ENCODE measurements at places on chromosomes 1 and 21. TPM values are rescaled to one million over a fixed set of nuclear protein-coding genes. Genes with fewer than 3 reads are reported as not detected.

FCRL4 gene
- total RNA-seq: not detected

CD52 gene
- not detected for total RNA-seq

CCDC30 gene
- total RNA-seq: 1.00 TPM

HPCAL4 gene
- total RNA-seq: not detected

RXFP4 gene
- total RNA-seq: not detected

WNT4 gene
- total RNA-seq: 0.74 TPM

SEMA4A gene
- 0.57 TPM for total RNA-seq

LRRN2 gene
- total RNA-seq: 0.28 TPM

FAM72A gene
- 3.5 TPM for total RNA-seq

NEXN gene
- 13.6 TPM for total RNA-seq

SGIP1 gene
- total RNA-seq: 21.0 TPM

OPTC gene
- total RNA-seq: not detected

MPL gene
- not detected for total RNA-seq

CFHR2 gene
- not detected for total RNA-seq

CD160 gene
- not detected for total RNA-seq

IQCC gene
- total RNA-seq: 1.0 TPM

MIXL1 gene
- total RNA-seq: not detected

PGLYRP4 gene
- not detected for total RNA-seq

Data from smooth muscle cell of bladder (primary cell).